NCI-H82 (cell line): ENCODE measurements at places on chromosomes 3 and 15.

GRCh38 chr15:99135194-99135593 is 30.3 kb downstream of the SYNM start:
- no peak for DNase-seq

- DNase-seq = no peak
These were observed 1.1 kb downstream of the RAB7A start for GRCh38 chr3:128727059-128727458.

DNA sequence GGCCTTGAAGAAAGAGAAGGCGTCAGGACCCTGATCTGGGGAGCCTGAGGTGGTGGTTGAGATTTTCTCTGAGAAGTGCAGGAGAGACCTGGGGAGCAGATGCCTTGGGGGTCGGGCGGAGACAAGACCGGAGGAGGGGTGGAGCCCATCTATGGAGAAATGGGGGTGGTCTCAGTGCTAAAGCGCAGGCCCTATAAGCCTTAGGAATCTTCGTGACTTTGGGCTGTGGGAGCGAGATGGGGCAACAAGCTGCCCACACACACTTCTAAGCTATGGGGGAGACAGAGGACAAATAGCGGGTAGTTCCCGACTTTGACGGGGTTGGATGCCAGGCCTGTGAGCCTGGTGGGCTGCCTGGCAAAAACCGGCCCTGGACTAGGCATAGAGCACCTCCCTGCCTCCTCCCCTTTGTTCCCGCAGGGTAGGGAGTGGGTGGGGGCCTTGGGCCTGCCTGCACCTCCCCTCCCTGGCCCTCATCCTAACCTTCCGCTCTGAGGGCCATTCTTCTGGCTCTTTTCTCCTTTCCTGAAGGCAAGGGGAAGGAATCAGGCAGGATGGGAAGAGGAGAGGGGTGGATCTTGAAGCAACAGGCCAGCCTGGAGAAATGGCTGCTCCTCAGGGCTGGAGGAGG is 880 bp downstream of the NISCH start:
- peak; percentile 67 for DNase-seq

DNA sequence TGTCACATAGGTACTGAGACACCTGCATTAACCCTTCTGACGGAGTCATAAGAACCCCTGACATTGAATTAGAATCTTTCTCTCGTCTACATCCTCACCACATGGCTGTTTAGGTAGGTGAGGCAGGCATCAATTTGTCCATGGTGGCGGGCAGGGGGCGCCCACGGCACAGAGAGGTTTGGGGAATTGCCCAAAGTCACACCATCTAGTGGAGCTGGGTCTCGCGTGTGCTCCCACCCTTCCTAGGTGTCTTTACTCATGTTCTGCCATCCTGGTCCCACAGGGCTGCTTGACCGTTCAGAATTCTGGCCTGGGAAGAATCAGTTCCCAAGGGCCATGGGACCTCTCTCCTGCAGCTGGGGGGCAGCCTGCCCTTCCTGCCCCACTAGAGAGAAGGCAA is 14.7 kb upstream of the DLL4 start:
- DNase-seq = peak; percentile 25

GRCh38 chr3:34256021-34256420 is 457.6 kb downstream of the PDCD6IP start:
- no peak for DNase-seq

- DNase-seq = no peak
These were observed 209.7 kb downstream of the P3H2 start for GRCh38 chr3:189911001-189911400.

GRCh38 chr15:75799190-75799589 is 44.1 kb upstream of the UBE2Q2 start:
- DNase-seq = no peak

DNA sequence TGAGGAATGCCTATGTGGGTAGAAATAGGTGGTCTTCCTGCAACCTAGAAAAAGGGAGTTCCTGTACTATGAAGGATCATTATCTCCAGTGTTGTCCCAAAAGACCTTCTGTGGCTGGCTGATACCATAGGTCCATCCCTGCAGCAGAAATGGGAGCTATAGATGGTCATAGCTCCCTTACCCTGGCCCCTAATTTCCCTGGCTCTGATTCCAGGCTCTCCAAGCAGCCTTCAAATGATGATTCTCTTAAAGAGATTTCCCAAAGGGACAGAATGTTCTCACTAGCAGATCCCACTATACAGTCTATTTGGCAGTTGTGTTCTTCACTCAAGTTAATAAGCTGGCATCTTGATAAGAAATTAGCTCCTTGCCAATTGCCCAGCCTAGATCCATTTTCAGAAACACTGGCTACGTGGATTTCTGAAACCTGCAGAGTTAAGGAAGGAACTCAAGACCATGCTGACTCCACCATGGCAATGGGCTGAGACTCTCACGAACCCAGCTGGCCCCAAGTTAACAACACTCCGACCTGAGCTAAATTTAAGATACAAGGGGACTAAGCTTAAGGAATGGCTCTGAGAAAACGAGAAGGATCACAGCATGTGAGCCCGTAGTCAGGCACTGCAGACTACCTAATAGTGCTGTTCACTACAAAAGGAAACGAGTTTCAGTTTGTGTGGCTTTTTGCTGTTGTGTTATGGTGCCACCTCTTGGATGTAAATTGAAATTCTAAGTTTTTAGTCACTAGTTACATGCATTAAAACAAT is 11.4 kb downstream of the C15orf40 start:
- DNase-seq = peak; percentile 83

GRCh38 chr3:142117056-142117851 is 32.1 kb downstream of the TFDP2 start:
- DNase-seq = no peak

DNA sequence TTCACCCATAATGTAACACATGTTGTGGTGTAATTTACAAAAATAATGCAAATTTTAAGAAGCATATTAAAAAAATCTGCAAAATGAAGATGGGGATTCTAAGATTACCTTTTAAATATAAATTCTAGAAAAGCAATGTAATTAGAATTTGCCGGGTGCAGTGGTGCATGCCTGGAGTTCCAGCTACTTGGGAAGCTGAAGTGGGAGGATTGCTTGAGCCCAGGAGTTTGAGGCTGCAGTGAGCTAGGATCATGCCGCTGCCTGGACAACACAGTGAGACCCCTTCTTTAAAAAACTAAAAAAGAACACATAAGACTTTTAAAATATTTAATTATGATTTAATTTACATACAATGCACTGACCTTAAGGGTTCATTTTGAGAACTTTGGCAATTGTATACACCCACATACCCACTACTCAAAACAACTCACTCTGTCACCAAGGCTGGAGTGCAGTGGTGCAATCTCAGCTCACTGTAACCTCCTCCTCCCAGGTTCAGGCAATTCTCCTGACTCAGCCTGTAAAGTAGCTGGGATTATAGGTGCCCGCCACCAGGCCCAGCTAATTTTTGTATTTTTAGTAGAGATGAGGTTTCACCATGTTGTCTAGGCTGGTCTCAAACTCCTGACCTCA is 134.0 kb upstream of the TBL1XR1 start:
- DNase-seq = no peak

- DNase-seq = peak; percentile 66
These were observed 11.7 kb downstream of the MRPS22 start for GRCh38 chr3:139355476-139355875.

DNA sequence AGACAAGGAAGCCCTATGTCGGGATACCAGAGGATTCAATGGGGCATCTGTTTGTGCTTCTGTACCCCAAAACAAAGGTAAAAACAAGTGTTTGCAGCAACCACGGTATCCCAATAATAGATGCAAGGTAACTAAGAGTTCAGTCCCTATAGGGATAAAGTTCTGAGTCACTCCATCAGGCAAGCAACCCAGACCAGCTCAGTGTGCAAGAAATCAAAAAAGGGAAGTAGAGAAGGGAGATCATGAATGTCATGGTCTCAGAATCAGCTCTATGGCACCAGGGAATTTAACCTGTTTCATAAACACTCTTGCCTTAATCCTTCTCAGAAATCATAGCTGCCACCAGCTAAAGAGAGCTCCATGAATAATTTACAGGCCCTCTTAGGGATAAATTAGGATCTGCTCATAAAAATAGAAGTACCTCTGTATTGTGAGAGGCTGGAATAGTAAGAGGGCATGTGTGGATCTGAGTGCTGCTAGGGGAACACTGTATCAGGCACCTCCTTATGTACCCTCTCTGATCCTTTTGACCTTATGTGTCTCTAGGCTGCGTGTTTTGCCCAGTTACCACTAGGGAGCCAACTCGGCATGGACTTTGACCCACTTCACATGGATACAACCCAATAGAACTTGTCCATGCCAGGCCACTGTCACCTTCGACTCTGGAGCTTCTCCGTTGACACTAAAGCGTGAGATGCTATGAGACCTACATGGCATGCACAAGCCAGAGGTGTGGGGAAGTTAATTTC is 754.6 kb downstream of the AGBL1 start:
- DNase-seq = no peak

GRCh38 chr3:98612996-98613517 is 19.6 kb upstream of the CPOX start:
- no peak for DNase-seq

DNA sequence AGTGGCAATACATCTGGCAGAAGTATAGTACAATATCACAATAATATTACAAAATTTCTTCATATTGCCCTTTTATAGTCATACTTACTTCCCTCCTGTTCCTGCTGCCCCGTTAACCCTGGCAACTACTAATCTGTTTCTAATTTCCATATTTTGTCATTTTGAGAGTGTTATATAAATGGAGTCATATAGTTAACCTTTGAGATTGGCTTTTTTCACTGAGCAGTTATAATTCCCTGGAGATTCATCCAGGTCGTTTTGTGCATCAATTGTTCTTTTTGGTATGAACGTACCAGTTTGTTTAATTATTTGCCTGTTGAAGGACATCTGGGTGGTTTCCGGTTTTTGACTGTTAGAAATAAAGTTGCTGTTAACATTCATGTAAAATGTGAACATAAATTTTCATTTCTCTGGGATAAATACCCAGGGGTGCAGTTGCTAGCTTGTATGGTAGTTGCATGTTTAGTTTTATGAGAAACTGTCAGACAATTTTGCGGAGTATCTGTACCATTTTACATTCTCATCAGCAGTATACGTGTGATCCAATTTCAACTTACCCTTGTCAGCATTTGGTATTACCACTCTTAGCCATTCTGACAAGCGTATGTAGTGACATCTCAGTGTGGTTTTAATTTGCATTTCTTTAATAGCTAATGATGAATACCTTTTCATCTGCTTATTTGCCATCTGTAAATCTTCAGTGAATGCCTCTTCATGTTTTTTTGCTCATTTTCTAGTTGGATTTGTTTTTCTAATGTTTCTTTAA is 32.2 kb upstream of the IL20RB start:
- DNase-seq = no peak

DNA sequence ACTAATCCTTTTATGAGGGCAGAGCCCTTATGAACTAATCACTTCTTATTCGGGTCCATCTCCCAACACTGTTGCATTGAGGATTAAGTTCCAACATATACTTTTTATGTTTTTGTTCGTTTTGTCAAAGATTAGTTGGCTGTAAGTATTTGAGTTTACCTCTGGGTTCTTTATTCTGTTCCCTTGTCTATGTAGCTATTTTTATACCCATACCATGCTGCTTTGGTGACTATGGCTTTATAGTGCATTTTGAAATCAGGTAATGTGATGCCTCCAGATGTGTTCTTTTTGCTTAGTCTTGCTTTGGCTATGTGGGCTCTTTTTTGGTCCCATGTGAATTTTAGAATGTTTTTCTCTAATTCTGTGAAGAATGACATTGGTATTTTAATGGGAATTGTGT is 166.4 kb upstream of the KCNMB2 start:
- DNase-seq = no peak

DNA sequence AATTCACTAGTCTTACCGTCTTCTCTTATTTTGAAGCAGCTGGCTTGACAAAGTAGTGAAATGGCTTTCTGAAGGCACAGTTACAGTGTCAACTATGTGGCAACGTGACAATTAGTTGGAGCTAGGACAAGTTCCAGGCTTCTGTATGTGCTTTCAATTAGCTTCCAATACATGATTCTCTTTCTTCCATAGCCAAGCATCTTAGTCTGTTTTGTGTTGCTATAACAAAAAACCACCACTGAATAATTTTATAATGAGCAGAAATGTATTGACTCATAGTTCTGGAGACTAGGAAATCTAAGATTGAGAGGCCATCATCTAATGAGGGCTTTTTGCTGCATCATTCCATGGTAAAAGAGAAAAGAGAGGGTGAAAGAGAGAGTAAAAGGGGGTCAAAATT is 365.1 kb upstream of the PLSCR5 start:
- DNase-seq = no peak

- DNase-seq = no peak
These were observed 30.8 kb upstream of the BFSP2 start for GRCh38 chr3:133369068-133369440.

DNA sequence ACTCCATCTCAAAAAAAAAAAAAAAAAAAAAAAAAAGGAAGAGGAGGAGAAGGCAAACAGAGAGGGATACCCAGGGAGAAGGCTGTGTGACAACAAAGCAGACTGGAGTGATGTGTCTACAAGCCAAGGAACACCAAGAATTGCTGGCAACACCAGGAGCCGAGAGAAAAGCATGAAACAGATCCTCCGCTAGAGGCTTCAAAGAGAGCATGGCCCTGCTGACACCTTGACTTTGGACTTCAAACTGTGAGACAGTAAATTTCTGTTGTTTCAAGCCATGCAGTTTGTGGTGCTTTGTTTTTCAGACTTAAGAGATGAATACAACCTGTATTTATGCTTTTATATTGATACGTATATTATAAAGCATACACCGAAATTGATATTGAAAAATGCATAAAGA is 74.3 kb upstream of the TRA2B start:
- DNase-seq = no peak

DNA sequence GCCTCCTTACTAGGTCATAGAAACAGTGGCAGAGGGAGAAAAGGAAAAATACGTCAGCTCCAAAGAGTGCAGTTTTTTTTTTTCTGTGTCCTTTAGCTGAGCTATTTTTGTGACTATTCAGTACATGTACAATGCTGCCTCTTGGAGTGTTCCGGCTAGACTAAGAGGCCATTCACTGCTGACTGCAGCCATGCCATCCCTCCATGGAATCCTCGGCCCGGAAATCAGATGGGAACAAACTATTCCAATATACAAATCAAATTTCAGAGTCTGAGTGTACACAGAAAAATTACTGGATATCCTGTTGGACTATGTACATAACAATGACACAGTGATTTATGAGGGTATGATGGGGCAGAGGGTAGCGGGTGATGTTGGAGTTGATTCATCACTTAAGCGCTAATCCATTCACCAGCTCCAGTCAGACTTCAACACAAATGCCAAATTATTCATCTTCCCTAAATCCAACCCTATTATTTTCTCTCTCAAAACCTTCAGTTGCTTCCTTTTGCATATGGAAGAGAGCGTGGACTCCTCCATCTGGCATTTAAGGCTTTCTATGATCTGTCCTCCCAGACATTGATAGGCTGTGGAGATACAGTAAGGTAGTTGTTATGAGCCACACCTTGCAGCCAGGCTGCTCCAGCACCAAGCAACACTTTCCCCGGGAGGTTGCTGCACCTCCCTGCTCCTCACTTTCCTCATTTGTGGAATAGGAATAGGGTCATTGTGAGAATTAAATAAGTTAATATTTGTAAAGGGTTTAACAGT is 109.1 kb downstream of the LPP start:
- no peak for DNase-seq
